Cerebellar nuclear complex (tissue), 1 donor: ENCODE measurements at places on chromosomes 1 and 21.

GRCh38 chr1:21913763-21914162, 23.3 kb downstream of the HSPG2 start:
- no peak for DNase-seq

DNA sequence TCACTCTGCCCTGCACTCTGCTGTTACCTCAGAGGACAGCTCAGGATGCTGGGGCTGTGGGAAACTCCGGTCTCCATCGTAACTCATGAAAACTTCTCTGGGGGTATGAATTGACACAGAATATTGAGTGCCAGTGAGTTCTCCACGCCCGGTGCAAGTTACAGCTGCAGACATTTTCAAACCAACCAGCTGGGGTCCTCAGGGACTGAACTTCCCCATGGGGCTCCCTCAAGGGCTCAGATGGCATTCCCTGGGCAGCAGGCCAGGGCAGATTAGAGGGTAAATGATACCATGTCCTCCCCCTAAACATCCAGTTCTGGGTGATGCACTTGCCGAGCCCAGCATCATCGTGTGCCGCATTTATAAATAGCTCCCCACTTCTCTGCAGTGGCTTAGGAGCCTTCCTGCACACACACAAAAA, 27.8 kb upstream of the CCSAP start:
- DNase-seq, result no peak

DNA sequence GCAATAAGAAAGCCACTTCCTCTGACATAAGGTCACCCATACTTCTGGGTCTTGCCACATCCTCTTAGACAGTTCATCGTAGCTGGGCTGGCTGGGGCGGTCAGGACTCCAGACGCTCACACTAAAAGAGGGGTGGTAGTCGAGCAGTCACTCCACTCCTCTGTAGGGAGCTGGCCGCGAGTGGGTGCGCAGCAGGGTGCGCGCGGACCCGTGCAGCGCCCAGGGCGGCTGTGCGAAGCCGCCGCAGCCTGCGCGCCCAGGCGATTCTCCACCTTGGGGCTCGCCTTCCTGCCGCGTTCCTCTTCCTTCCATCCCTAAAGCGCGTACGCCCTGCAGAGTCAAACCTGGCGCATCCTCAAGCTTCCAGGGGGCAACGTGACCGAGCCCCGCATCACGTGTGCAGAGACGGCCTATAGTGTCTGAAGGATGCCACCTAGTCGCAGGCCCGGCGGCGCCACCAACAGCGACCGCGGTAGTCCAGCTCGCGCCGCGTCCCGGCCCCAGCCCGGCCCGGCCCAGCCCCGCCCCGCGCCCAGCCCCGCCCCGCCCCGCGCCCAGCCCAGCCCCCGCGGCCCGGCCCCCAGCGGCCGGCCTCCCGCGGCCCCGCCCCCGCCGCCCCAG, 360 bp upstream of the PRDX6 start:
- peak; percentile 48 for DNase-seq

- DNase-seq, result no peak
Observed at GRCh38 chr1:12251442-12251841, 21.6 kb downstream of the VPS13D start.

- DNase-seq, result no peak
Observed at GRCh38 chr1:55369474-55369873, 154.3 kb upstream of the USP24 start.

- DNase-seq, result no peak
Observed at GRCh38 chr1:150493175-150493574, 6.0 kb downstream of the TARS2 start.

DNA sequence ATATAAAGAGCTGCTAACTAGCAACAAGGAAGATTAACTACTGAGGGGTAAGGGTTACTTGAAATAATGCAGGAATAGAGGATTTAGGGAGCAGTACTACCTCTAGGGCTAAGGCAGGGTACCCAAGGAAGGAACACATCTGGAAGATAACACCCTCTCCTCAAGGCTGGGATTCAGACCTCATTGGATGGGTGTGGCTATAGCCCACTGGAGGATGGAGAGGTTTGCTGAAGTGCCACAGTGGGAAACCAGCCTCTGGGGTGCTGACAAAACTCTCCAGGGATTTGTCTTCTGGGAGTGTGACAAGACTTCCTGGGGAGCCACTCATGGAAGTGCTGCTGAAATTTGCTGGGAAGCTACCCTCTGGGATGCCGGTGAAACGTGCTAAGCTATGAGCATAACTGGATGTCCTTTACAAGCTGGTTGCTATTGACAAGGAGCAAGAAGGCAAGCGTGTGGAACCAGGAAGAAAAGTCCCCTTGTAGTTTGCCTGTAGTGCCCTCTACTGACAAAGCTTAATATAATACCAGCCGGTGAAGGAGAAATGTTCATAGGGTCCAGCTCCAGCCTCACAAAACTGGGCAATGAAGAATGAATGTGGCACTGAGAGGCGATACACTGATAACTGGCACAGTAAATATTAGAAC, 122.8 kb upstream of the USP24 start:
- DNase-seq, result no peak

DNA sequence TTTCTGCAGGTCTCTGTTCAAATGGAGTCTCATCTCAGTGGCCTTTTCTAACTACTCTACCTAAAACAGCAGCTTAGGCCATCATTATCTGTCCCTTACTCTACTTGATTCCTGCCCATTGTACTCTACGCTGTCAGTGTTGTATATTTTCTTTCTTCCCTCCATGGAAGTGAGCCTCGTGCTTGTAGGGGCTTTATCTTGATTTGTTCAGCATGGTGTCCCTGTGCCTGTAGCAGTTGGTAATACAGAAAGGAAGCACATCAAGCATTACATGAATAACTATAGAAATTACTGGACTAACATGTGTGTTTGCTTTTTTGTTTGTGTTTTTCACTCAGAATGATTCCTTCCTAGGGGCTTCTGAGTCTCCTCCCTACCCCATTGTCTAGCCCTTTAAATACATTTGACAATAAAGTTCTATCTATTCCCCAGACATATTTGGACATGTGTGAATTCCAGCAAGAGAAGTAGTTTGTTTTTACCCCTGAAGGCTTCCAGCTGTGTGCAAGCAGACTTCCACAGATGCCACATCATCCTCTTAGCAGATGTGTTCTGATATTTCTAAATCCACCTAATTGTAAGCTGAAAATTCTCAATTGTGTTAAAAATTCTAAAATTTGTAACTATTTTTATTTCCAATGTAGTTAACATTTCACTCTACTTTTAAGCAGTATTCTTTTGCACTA, 40.3 kb downstream of the PRMT2 start:
- no peak for DNase-seq

DNA sequence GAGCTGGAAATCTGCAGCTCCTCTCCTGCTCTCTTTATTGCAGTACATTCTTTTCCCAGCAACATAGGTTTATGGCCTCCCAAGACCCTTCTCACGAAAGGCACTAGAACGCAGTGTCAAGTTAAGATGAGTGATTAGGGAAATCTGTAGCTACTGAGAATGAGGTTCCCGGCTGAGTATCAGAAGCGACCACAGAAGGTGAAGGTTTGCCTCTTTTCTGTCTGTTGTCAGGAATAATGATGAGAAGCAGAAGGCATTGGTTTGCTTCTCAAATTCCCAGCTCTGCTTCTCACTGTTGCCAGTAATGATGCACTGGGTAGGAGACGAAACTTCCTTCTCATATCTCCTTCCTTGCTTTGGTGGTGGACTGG, 128.4 kb downstream of the NTMT2 start:
- DNase-seq, result no peak

DNA sequence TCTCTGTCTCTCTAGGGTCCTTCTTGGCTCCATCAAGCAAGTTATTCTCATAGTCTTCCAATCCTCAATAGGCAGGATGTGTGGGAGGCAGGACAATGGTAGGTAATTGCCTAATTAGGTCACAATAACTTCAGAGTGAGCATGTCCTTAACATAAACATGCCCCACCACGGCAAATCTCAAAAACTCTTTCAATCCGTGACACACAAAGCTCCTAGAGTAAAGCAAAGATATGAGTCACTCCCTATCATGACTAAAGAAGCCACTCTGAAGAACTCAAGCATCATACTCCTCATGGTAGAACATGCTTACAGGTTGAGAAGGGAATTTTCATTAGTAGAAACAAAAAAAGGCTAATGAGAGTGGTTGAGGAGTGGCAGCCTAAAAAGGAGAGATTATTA, 4.9 kb downstream of the HAO2 start:
- DNase-seq, result no peak

- no peak for DNase-seq
Observed at GRCh38 chr1:241396747-241397681, 40.0 kb upstream of the RGS7 start.

DNA sequence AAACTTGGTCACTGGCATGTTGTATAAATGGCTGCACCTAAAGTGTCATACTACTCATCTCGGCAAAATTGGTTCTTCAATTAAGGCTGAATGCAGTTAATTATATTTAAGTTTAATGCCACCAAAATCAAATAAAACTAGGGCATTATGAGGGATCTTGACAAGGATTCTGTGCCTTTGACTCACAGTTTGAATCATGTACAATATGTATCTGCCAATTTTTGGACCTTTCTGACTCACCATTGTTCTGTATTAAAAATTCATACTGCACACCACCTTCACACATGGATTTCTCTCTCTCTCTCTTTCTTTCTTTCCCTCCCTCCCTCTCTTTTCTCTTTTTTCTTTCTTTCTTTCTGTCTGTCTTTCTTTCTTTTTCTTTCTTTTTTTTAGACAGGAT, 14.1 kb upstream of the STXBP3 start:
- no peak for DNase-seq
